Fibroblast of skin of back (primary cell): ENCODE measurements at places on chromosomes 1 and 21.

DNA sequence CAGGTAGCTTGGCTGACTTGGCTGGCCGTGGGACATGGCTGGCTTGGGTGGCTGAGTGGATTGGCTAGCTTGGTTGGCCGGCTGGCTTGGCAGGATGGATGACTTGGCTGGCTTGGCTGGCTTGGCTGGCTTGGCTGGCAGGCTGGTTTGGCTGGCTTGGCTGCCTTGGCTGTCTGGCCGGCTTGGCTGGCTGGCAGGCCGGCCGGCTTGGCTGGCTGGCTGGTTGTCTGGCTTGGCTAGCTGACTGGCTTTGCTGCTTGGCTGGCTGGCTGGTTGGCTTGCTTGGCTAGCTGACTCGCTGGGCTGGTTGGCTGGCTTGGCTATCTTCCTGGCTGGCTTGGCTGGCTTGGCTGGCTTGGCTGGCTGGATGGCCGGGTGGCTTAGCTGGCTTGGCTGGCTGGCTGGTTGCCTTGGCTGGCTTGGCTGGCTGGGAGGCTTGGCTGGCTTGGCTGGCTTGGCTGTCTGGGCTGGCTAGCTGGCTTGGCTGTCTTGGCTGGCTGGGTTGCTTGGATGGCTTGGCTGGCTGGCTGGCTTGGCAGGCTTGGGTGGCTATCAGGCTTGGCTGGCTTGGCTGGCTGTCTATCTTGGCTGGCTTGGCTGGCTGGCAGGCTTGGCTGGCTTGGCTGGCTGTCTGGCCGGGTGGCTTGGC, 129.7 kb upstream of the FAM72C start:
- DNase-seq: no peak

DNA sequence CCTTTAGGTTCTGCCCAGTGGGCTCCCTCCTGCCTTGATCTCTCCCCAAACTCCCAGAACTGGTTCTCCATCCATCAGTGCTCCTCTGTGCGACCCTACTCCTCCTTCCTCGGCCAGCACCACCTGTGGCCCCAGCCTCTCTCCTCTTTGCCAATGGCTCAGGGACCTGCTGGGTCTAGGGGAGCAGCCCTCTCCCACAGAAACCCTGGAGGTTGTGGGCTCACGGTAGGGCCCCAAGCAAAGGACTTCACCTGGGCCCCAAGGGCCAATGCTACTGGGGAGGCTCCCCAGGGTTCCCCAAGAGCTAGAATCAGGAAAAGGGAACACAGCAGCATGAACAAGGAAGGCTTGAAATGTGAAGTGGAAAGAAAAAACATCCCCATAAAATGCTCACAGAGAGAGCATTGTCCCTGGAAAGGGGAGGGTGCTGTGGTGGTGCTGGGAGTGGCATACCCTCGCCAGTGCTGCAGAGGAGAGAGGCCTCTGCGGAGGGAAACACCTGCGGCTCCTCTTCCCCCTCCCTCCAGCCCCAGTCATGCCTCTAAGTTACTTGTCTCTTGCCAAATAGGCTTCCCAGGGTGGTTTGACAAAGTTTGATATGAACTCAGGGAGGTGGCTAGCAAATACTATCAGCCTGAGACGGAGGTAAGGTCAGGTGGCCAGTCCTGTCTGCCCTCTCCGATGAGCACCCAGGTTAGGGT, 2.5 kb downstream of the TMEM63A start:
- no peak for DNase-seq

- no peak for DNase-seq
Observed at GRCh38 chr1:24996983-24997893, 67.2 kb upstream of the RUNX3 start.

DNA sequence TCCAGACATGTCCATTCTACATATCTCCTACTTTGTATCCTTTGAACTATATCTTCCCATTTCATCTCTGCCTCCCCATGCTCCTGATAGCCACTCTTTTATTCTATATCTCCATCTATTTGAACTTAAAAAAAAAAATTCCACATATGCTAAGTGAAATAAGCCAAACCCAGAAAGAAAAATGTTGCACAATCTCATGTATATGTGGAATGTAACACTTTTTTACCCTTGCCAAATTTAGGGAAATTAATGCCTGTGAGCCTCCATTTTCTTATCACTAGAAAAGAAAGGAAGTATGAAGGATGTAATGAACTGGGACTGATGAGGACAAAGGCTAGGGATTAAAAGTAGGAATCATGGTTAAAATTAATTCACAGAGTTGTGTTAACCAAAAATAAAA, 53.5 kb downstream of the RGS13 start:
- DNase-seq: no peak

DNA sequence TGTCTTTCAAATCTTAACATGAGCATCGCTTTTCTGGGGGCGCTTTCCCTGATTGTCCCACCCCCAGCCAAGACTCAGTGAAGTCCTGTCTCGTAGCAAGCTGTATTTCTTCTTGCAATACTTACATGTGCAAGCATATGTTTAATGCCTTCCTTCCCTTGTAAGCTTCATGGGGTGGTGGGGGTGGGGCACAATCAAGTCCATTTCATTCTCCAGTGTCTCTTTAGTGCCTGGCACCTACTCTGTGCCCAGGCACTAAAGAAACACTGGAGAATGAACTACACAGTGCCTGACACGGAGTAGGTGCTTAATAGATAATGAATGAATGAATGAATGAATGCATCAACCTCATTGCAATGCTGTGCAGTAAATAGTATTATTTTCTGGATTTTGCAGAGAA, 143.1 kb downstream of the PLPP3 start:
- no peak for DNase-seq

DNA sequence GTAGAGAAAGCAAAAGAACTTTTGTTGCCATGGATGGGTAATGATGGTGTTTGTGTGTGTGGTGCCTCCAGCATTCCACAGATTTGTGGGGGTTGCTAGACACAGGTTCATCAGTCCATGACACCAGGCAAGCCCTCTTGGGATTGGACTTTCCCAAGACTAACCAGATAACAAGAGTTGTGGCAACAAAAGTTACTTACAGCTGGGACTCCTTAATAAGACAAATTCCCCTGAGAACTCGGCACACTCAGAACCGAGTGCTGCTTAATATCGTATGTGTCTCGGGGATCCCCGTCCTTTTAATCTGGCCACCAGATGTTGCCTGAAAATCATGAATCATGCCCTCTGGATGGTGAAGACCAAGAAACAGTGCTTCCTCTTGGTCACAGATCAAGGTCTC, 193.3 kb downstream of the AJAP1 start:
- DNase-seq: no peak

DNA sequence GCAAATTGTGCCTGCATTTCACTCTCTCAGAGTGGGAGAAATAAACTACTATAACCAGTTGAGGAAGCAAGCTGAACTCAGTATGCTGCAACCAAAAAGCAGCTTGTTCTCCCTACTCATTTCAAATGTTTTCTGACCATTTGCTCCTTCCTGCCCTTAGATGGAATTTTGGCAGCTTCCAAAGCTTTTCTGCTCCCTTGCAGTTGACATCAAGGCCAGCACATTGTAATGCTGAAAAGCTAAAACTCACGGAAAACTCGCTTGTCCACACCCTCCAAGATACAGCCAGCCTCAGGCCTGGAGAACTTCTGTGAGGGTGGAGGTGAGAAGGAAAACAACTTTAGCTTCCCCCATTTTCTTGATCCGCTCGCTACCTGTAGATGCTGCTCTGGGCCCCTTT, 5.0 kb upstream of the CHML start:
- DNase-seq: no peak

DNA sequence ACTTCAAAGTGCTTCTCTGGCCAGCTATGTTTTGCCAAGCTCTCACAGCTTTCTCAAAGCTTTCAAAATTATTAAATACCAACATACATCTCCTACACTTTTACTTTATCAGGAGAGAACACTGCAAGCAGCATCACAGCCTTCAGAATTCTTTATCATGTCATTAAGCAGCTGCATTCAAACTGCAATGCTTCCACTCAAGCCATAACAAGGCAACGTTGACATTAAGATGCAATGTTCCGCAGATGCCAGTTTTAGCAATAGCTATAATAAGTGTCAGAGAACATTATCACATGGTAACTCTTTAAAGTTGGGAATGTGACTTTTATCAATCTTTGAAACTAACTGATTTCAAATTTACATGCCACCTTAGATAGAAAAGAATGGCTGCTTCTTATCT, 91.9 kb downstream of the LRRC53 start:
- DNase-seq: no peak

DNA sequence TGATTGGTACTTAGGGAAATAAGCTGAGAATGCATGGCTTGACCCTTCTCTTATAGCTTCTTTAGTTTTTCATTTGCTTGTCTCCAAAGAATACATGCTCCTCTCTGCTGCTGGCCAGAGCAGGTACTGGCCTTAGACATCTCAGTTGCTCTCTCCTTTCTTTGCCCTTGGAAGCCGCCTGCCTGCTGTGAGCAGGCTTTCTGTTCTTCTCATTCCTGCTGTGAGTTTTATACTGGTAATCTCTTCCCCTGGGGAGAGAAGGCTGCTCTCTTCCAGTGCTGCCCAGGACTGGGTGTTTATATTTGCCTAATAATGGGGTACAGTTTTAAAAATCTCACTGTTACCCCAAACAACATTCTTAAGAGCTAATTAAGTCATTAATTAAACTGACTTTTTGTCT, 323.5 kb upstream of the LRRC7 start:
- DNase-seq: no peak

GRCh38 chr1:30120245-30121000, 603.0 kb downstream of the MATN1 start:
- DNase-seq: no peak

DNA sequence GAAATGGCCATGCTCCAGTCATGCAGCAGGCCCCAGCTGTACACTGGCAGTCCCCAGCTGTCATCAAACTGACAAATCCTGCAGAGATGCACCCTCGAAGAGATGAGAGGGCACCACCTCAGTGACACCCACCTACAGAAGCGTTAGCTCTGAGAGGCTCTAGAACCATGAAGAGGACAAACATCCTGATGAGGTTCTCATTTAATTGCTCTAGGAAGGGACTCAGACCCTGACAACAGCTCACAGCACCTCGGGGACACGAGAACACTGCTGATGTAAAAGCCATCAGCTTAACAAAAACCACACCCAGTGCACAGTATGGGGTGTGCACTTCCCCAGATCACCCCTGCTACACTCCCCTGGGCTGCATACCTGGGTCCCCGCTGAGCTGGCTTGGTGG, 3.4 kb downstream of the ZNF496 start:
- no peak for DNase-seq

DNA sequence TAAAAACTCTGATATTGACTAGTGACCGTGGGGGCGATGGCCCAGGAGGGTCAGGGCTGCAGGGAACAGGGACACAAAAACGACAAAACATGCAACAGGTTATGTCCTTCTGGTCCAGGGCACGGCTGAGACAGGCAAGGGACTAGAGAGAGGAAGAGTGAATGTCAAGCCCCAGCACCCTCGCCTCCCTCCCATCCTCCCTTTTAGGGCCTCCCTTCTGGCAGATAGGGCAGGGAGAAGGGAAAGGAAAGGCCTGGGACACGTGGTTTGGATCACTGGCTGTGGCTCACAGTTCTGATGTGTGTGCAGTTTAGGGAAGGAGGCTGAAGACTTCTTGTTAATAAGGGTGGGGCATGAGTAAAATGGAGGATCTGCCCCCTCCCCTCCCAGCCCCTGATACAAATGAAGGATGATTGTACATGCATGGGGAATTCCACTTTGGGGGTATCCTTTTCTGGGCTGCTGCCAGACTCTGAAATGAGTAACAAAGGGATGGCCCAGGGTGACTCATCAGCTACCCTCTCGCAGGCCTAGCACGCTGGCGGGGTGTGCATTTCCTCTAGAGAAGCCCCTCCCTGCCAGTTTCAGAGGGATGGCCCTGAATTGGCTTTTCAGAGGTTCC, 14.2 kb downstream of the CAPN2 start:
- DNase-seq: peak; percentile 98

- peak; percentile 46 for DNase-seq
Observed at GRCh38 chr1:199282751-199283305, 644.0 kb downstream of the PTPRC start.

GRCh38 chr1:115506924-115507589, 134.7 kb upstream of the VANGL1 start:
- DNase-seq: peak; percentile 63

DNA sequence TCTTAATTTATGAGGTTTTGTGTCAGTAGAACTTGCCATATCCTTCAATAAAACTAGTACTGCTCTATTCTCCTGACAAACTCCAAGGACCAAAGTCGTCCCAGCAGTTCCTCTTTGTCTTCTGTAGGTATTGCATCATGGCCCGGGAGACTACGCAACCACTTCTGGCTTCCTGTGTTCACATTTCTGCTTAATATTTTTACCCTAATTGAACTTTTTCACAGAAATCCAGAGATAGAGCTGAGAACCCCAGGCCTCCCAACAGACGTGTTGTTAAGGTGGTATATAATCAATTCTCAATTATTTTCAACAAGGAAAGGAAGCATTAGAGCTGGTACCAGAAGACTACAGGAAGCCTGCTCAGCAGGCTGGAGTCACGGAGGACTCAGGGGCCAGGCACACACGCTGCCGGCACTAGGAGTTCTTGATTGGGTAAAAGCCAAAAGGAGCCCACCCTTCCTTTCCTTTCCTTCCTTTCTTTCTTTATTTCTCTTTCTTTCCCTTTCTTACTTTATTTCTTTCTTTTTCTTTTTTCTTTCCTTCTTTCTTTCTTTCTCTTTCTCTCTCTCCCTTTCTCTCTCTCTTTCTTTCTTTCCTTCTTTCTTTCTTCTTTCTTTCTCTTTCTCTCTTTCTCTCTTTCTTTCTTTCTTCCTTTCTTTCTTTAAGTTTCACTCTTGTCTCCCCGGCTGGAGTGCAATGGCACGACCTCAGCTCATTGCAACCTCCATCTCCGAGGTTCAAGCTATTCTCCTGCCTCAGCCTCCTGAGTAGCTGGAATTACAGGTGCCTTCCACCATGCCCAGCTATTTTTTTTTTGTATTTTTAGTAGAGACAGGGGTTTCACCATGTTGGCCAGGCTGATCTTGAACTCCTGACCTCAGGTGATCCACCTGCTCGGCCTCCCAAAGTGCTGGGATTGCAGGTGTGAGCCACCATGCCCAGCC, 173.7 kb downstream of the ZBTB18 start:
- DNase-seq: no peak

GRCh38 chr1:41876576-41877445, 41.9 kb downstream of the HIVEP3 start:
- DNase-seq: peak; percentile 71

GRCh38 chr21:44357064-44357837, 3.8 kb downstream of the TRPM2 start:
- no peak for DNase-seq

- DNase-seq: no peak
Observed at GRCh38 chr1:171953835-171954234, 112.5 kb downstream of the DNM3 start.

DNA sequence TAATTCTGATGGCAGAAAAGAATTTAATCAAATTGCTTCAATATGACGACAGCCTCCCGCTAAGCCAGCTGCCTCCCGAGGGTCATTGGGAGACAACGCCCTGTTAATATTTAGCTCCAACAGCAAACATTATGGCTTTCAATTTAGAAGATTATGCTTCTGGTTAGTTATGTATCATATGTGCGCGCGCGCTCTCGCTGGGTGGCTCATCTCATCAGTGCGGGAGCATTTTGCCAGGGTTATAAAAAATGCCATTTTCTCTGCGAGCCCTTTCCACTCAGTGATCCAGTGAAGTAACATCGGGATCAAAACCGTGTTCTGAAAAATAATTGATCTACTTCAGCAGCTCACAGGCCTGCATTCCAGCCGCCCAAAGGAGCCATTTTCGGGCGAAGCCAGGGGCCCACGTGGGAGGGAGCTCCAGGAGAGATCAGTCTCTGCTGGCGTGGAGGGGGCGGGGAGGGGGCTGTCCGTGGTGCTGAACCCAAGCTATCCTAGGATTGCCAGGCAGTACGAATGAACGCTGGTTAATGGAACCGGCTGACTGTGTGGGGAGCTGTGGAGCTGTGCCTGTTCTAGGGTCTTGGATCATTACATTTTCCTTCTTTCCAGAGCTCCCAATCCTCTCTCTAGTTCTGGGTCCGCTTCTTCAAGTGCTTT, 219.1 kb upstream of the ZC3H12A start:
- DNase-seq: peak; percentile 10
